Dermis microvascular lymphatic vessel endothelial cell (primary cell): ENCODE measurements at places on chromosomes 2 and 18. TPM values are rescaled to one million over a fixed set of nuclear protein-coding genes. Genes with fewer than 3 reads are reported as not detected.

DNA sequence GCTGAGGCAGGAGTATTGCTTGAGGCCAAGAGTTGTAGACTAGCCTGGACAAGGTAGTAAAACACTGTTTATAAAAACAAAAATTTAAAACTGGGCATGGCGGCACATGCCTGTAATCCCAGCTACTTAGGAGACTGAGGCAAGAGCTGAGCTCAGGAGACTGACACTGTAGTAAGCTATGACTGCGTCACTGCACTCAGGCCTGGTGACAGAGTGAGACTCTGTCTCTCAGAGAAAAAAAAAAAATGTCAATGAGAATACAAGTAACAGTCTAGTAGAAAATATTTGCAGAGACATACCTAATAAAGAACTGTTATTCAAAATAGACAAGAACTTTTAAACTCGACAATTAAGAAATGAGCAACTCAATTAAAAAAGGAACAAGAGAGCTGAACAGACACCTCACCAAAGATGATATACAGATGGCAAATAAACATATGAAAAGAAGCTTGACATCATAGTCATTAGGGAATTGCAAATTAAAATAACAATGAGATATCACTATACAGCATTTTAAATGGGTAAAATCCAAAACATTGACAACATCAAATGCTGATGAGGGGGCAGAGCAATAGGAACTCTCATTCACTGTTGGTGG, 624.3 kb upstream of the ZEB2 start:
- no peak for DNase-seq

DNA sequence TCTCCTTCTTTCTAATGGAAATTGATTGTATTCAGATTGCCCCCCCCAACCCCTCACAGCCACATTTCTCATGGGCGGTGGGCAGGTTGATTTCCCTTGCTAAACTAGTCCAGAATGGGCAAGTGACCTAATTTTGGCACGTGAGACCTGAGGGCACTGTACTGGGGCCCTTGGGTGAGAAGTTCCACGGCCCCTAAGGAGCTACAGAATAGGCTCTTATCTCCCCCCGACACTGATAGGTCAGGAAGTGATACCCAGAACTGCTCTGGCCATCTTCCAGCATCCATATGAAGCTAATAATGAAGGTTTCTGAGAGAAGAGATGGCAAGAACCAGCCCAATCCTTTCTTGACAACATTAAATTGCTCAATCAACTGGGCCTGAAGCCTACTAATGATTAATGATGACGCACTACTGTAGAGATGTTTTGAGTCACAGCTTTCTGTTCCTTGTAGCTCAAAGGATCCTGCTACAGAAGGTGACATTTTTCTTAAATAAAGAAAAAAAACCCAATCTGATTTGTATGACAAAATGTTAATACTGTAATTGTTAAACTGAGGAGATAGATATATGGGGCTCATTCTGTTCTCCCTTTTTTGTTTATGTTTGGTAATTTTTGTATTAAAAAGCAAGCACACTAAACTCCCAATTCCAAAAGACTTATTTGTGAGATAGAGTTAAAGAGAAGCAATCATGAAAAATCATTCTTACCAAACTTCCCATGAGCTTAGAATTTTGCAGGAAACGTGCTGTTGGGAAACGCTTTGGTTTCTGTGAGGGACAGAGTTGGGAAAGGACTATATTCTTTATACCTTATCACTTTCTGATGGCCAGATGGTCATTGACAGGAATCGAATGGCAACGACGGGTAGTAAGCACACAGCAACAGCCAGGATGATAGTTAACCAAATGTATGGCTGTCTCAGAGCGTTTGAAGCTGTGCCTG, 28.2 kb upstream of the NARS1 start:
- DNase-seq: no peak

DNA sequence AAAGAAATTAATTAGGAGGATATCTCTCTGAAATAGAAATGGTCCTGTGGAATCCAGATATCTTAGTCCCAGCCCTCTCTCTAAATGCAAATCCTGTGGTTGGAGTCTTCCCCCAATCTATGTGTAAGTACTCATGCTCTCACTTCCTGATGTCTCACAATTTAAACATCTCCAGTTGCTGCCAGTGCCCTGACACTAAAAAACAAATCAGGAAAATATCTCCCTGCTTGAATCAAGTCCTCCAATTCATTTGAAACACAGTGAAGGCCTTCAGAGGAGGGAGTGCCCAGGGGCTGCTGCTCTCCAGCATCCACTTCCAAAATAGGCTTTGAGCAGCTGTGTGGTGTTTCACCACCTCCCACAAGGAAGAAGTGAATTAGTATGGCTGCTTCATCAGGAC, 413.8 kb downstream of the RAD51AP2 start:
- no peak for DNase-seq

DNA sequence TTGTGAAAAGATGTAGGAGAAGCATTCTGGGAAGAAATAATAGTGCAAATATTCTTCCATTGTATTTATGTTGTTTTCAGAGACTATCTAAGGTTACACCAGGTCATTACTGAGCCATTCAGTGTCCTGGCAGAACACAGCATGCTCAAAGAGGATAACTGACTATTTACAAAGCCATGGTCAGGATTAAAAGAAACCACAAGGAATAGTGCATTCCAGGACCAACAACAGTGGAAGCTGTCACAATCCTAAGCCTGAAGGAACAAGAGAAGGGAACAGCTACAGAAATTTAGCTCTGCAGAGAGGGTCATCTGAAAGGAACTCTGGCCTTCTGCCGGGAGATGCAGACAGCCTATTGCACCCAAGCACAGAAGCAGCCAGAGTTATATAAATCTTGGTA, 116.7 kb downstream of the DSC3 start:
- no peak for DNase-seq

DNA sequence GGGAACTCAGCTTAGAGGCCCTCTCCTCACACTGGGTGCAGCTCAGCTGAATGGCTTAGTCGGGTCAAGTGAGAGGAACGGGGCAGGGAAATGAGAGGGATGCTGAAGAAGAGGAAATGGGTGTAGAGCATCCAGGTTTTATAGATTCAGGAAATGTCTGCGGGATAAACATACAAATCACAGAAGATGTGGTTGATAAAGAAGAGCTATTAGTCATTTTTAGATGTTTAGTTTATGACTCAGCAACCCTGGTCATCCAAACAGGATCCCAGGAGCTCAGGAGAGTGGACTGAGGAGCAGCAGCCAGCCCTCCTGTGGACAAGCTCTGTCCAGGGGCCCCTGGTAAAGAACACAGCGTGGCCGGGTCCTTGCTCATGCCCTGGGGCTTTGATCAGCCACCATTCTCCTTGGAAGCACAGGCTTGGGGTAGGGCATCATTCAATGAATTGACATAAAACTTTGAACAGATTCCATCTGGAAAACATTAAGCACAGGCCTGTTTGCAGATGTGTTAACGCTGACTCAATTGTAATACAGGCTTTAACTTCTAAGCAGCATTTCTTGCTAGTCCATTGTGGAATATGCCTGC, 83.0 kb downstream of the NPAS2 start:
- peak; percentile 52 for DNase-seq

DNA sequence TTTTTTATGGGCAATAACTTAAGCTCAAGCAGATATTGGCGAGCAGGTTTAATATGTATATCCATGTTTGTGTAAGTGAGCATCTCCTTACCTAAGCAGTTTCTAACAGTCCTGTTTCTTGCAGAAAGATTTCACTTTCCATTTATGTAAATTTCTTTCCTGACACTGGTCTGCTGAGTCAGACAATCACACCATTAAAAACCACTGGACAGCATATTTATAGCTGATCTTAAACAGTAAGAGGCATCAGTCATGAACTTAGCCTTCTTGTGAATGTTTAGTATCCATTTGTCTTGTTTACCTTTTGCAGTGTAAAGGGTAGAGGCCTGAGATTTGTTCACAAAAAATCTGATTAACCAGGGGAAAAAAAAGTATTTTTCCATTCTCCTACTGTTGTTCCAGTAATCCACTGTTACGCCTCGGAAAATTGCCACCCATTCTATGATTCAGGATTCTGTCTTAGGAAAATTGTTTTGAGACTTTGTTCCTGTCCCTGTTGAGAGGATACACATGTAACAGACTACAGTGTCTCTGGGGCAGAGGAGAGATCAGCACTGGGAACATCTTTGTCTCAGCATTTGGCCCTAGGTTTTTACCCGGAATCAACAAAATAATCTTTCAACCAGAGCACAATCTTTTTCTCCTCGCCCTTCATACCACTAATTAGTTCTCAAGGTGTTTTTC, 521.0 kb upstream of the NRP2 start:
- DNase-seq: no peak

DNA sequence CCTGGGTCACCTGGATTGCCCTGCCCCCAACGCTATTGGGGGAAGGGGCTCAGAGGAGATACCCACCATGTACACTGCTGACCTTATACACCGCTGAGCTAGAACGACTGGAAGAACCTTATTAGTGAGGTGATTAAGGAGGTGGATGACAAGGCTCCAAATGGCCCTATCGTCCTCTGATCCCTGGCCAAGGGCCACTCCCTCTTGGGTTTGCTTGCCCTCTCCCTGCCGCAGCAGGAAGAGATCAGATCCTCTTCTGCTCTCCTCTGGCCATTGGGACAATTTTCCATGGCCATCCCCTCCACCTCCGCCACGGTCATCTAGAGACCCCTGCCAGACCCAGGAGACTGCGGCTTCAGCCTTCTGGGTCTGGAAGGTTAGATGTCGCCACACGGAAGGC, 1.2 kb downstream of the ZNF514 start:
- no peak for DNase-seq

The ZNF385B gene
- not detected in 2 replicates for total RNA-seq

The ATOH8 gene
- total RNA-seq: 13.1 and 21.5 TPM in 2 replicates
